Ovary (tissue), 10 donors: ENCODE measurements at places on chromosomes 4 and X. TPM values are rescaled to one million over a fixed set of nuclear protein-coding genes. Genes with fewer than 3 reads are reported as not detected.

Gene ASMT
- not detected for polyA plus RNA-seq

Gene LPAR4
- polyA plus RNA-seq, result 2.5 TPM

Gene RAB33A
- polyA plus RNA-seq, result 1.3 TPM

Gene ERVMER34-1
- 1.0 TPM for polyA plus RNA-seq

Gene GPR34
- polyA plus RNA-seq, result 3.5 TPM

Gene MAP7D2
- polyA plus RNA-seq, result 1.7 TPM

Gene PRDM8
- polyA plus RNA-seq, result 3.6 TPM

Gene ZIC3
- polyA plus RNA-seq, result not detected

Gene ALPK1
- 6.8 TPM for polyA plus RNA-seq

Gene BCLAF3
- 4.1 TPM for polyA plus RNA-seq

Gene ARHGAP24
- polyA plus RNA-seq, result 6.6 TPM

Gene UGT2B11
- not detected for polyA plus RNA-seq

Gene GATA1
- not detected for polyA plus RNA-seq

Gene MAGEB10
- 0.04 TPM for polyA plus RNA-seq

Gene FGA
- not detected for polyA plus RNA-seq

Gene GALNTL6
- polyA plus RNA-seq, result not detected

Gene ARHGEF38
- not detected for polyA plus RNA-seq

Gene HSD17B11
- 106 TPM for polyA plus RNA-seq

Gene UGT2A2
- polyA plus RNA-seq, result not detected

Gene TIGD4
- 0.23 TPM for polyA plus RNA-seq

Gene NDST4
- 0.32 TPM for polyA plus RNA-seq

Gene F11
- polyA plus RNA-seq, result not detected

Gene RNF175
- polyA plus RNA-seq, result 0.20 TPM

Gene SPACA5B
- polyA plus RNA-seq, result not detected

Gene CHST7
- polyA plus RNA-seq, result 25.1 TPM

Gene ANXA3
- 7.7 TPM for polyA plus RNA-seq

Gene AREG
- polyA plus RNA-seq, result 6.7 TPM

Gene CPE
- polyA plus RNA-seq, result 69.2 TPM

Gene OPHN1
- polyA plus RNA-seq, result 2.3 TPM
